Suppressor macrophage treated with lipopolysaccharide for 1 hour (primary cell): ENCODE measurements at places on chromosomes 7 and 10.

DNA sequence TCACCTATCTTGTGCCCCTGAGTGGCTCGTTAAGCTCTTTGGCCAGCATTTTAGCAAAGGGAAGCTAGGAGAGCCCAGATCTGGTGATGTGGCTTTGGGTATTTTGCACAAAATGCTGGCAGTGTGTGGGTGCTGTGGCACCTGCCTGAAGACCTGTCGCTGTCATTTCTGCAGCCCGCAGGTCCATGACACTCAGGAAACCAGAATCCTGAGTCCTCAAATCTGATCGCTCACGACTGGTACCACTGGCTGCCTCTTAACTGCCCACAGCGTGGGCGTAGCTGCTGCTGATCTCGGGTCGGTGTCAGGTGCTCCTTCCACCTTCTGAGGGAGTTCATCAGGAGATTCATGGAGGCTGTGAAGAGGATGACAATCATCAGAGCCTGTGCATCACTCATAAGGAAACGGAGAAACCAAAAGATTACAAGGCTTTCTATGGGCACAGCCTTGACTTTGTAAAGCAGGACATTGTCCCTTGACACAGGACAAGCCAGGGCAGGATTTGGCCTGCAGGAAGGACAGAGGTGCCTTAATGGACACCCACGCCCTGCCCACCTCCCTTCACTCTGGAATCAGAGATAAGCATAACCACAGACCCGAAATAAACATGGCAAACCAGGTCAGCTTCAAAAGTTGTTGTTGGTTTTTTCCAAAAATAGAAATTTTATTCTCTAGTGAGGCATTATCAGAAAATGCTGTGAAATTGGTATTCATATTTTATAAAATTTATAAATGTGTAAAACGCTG, 71.0 kb upstream of the STK17A start:
- no peak for DNase-seq

DNA sequence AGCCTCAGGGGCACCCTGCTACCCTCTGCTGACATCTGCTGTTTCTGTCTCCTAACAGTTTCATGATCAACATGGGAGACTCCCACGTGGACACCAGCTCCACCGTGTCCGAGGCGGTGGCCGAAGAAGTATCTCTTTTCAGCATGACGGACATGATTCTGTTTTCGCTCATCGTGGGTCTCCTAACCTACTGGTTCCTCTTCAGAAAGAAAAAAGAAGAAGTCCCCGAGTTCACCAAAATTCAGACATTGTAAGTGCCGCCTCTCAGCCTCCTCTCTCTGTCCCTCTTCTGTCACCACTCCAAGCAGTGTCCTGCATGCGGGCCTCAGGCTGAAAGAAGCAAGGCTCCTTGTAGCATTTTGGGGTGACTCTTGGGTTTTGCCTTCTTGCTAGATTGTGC, 39.0 kb downstream of the POR start:
- peak; percentile 79 for DNase-seq

GRCh38 chr7:81780914-81781693, 11.3 kb upstream of the HGF start:
- DNase-seq, result peak; percentile 37

DNA sequence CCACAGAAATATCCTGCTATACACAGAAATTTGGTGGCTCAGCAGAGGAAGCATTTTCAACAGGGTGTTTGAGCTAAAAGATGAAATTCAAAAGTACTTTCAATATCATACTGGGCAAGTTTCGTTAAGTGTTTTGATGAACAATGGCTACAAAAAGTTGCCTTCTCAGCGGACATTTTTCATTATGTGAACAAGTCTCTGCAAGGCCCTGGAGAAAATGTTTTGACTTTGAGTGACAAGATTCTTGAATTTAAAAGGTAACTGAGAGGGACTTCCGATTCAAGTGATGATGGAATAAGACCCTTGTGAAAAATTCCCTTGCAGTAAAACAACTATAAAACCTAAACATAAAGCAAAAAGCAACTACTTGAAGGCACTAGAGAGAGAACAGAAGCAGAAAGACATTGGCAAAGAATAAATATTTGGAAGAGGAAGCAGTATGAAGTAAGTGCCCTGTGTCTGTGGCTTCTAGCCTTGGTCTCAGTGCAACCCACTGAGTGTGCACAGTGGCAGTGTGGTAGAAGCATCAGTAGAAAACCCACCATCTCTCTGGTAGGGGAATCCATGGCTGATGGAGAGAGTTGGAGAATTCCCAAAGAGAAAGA, 62.5 kb upstream of the NAMPT start:
- DNase-seq, result peak; percentile 68

DNA sequence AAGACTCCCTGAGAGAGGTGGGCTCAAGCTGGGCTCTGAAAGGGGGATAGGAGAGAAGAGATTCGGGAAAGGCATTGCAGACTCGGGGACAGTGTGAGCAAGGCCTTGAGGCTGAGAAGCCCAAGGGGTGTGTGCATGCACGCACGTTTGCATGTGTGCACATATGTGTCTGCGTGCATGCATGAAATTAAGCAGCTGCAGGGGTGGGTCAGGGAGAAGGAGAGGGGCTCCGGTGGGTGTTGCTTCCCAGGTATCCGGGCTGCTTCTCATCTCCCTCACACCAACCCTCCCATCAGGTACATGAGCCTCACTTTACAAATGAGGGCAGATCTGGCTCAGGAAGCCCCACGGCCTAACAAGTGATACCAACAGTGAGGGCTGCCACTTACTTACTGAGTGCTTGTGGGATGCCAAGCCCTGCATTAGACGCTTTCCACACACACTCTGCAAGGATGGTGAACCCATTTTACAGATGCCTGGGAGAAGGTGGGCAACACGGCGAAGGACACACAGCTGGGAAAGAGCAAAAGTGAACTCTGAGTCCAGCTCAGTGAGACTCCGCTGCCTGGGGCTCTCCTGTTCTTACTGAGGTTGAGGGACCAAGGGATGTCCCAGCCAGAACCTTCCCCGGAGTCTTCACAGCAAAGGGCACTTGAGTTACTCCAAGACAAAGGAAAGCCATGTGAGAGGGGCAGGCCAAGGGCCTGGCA, 26.4 kb downstream of the ZCCHC24 start:
- DNase-seq, result no peak

DNA sequence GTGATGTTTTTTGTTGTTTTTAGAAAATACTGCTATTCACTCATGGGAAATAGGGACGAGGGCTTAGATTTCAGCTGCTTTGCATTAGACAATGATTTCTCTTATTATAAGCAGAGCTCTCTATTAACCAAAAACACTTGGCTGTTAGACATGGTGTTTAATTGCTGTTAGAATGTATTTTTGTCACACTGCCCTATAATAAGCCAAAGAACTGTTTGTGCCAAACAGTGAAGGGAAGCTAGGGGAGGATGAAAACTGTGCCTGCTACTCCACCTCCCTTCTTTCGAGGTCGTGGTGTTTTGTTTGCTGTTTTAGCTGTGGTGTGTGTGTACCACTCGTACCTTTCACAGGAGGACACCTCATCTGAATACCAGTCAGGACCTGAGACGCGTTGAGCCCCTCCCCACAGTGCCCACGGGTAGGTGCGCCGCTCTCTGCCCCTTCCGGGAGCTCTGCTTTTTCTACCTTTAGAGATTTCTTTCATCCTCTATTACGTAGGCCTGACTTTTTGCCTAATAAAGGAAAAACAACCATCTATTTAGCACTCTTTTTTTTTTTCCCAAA, 57.9 kb downstream of the CUX1 start:
- DNase-seq, result no peak

- DNase-seq, result no peak
Measured at GRCh38 chr7:155839461-155839860, 27.2 kb upstream of the SHH start.

DNA sequence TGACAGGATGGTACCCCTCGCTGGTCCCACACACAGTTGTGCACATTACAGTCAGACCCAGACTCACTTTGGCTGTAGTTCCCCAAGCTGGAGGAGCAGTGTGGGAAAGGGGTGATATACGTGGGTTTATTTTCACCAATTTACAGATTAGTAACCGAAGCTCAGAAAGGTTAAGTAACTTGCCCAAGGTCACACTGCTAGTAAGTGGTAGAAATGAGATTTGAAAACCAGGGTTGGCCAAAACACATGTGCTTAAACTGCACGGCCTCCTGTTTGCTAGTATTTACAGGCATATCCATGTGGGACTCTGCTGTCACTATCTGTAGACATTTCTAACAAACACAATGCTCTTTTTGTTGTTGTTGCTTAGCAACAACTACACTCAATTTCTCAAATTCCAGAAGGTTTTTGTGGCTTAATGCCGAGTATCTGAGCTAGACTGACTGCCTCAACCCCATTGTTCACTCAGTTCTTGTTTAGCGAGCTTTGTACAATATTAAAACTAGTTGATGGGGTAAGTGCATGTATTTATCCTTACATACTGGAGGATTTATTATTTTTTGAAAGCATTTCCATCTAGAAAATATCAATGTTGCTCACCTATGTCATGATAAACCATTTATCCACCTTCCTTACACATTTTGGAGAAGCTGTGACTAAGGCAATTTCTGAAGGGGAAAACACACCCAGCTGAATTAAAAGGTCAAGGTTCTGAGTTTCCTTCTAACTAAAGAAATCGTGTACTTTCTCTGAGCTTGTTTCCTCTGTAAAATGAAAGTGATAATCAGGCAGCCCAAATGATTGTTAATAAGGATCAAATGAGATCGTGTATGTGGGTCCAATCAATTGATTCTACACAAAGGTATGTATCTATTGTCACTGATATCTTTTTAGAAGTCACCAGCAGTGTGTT, 5.3 kb upstream of the TMEM139 start:
- peak; percentile 80 for DNase-seq

DNA sequence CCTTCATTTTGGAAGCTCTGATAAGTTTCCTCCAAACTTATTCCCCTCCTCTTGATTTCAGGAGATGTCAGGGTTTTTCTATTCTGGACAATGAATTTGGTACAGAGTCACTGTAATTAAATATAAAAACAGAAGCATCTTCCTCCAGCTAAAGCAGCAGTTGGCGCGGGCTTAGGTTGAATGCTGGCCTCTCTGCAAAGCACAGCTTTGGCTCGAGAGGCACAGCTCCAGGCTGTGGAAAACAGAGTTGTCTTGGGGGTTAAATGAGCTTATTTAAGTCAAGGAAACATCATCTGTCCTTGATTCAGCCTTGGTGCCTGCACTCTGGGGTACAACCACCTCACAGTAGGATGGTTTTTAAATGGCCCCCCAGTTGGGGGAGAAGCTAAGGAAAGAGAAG, 35.0 kb upstream of the PDCD4 start:
- DNase-seq, result no peak

- no peak for DNase-seq
Measured at GRCh38 chr7:33698041-33698440, 207.3 kb upstream of the BMPER start.

DNA sequence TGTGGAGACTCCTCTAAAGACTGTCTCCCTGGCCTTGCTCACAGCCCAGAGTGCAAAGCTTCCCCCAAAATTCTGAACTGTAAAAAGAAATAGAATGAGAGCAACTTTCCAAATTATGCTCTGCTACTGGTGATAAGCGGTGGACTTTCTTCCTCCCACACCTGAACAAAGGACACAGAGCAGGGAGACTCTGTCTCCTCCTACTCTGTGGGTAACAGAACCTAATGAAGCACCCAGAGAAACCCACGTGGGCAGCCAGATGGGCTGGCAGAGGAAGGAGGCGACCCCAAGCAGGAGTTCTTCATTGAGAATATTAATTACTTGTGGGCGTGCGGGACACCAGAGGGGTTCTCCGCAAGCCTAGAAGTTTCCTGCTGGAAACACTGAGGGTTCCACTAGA, 139.5 kb downstream of the KMT2E start:
- peak; percentile 3 for DNase-seq

DNA sequence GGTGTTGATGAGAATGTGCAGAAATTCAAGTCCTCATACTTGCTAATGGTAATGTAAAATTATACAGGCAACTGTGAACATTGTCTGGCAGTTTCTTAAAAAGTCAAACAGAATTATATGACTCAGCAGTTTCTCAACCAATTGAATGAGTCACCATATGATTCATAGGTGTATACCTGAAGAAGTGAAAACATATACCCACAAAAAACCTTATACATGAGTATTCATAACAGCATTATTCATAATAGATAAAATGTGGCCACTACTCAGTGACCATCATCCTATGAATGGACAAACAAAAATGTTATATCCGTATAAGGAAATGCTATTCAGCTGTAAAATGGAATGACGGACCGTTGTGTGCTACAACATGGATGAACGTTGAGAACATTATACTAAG, 253.5 kb downstream of the MALRD1 start:
- no peak for DNase-seq

DNA sequence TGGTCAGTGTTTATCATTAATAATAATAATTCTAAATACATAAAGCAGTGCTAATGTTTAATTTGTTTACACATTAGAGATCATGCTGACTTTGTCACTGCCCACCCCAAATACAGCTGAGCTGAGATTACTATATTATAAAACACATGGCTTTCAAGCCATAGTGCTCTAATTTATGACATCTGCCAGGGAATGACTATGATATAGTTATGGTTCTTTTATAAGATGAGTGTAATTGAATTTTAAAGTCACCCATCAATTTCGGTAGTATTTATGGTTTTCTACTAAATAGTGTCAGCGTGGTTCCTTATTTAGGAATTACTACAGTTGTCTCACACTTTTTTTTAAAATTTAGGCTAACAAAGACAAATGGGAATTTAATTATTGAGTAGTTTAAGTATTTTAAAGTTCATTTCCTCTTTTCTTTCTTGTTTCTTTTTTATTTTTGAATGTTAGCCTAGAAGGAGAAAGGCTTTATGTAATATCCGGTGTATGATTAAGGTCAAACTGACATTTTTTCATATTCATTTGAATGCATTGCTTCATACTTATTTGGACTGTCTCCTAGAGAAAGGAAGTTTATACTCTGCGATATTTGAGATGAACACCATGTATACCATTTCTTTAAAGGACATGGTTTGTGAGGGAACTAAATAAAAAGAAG, 3.9 kb downstream of the CDK14 start:
- DNase-seq, result peak; percentile 88

GRCh38 chr10:97682042-97682441, 5.0 kb downstream of the AVPI1 start:
- DNase-seq, result no peak

DNA sequence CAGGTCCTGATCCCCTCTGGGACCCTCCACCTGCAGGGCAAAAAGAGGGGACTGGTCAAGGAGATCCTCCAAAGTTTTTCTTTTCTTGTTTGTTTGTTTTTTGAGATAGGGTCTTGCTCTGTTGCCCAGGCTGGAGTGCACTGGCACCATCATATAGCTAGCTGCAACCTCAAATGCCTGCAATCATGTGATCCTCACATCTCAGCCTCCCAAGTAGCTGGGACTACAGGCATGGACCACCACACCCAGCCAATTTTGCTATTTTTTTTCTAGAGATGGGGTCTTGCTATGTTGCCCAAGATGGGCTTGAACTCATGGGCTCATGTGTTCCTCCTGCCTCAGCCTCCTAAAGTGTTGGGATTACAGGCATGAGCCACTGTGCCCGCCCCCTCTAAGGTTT, 41.0 kb downstream of the EPHB4 start:
- no peak for DNase-seq

- no peak for DNase-seq
Measured at GRCh38 chr7:351256-351655, 61.3 kb downstream of the FOXL3 start.
